ENCODE measurements at places on chromosomes 13 and 19. TPM values are rescaled to one million over a fixed set of nuclear protein-coding genes. Genes with fewer than 3 reads are reported as not detected.
A peak's percentile ranks its signal among the peaks of the same experiment; 100 is the strongest.

HNRNPL gene
- polyA plus RNA-seq, result 50.4 TPM

RFPL4AL1 gene
- polyA plus RNA-seq, result not detected

DNA sequence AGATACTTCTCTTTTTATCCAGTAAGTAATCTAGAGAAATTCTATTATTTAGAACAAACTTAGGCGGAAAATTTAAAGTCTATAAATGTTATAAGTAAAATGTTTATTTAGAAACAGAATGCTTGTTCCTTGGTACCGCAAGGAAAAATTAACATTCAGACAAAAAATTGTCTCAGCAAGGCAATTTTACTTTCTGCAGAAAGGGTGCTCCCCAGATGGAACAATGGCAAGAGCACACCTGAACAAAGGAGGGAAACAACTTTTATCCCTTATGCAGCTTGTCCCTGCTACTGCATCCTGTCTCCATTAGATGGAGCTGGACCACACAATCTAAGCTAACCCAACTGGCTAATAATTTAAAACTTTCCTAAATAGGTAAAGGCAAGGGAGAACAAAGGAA, 6.5 kb upstream of the ZNF708 start:
- no peak for DNase-seq

GRCh38 chr19:17026706-17027534, at the start of gene CPAMD8:
TSS of gene CPAMD8 (minus strand) at chr19:17026810. CDS start at chr19:17026642, 168 bp downstream.
- no peak for DNase-seq

- DNase-seq, result peak; percentile 85
These were observed 33.1 kb downstream of the CEBPG start for GRCh38 chr19:33406521-33407139.

DNA sequence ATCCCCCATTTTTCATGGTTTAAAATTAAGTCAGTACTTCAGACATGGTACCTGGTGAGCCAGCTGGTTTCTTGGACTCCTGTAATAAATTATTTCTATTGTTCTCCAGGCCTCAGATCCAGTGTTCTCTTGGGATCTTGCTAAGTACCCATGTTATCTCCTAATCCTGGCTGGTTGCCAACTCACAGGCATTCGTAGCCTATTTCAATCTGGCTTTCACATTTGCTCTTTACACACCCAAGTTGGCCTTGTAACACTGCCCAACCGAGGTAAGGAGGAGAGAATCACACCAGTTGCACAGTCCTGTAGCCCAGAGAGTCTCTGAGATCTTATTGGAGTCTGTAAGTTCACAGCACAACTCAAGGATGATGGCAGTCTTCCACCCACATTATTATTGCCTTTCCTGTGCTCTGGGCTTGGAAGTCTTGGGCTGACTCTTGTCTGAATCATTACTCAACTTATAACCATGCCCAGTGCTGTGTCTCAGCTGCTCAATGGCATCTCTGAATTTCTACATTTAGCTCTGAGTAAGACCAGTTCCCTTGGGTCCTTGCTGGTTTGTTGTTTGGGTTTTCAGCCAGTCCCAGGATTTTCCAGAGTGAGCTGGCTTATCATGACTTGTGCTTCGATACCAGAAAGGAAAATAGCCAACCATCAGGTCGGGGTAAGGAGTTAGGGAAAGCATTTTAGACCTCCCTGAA, 76.6 kb upstream of the KLF12 start:
- DNase-seq, result no peak

DNA sequence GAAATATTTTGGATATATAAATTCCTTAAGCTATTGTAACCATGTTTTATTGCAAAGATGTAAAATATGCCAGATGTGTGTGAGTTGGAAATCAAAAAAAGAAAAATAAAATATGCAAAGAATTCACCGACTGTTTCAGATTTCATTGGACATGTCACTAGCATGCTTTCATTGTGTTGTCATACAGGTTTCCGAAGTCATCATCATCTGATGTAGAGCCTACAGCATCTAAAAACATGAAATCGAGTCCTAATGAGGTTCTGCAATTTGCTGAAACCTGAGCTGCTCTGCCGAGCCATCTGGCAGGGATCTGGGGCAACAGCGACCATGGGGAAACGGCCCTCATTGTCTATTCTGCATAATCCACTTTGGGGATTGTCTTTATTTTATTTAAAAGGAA, 196.1 kb upstream of the MAB21L1 start:
- no peak for DNase-seq

Data from liver (tissue), 10 donors.